Aorta (tissue), 5 donors: ENCODE measurements at places on chromosomes 7 and 10. TPM values are rescaled to one million over a fixed set of nuclear protein-coding genes. Genes with fewer than 3 reads are reported as not detected.

Gene GHRHR
- 1.4 TPM for total RNA-seq

Gene NPY4R
- total RNA-seq = not detected

Gene KCNIP2
- 9.0 TPM for total RNA-seq

DNA sequence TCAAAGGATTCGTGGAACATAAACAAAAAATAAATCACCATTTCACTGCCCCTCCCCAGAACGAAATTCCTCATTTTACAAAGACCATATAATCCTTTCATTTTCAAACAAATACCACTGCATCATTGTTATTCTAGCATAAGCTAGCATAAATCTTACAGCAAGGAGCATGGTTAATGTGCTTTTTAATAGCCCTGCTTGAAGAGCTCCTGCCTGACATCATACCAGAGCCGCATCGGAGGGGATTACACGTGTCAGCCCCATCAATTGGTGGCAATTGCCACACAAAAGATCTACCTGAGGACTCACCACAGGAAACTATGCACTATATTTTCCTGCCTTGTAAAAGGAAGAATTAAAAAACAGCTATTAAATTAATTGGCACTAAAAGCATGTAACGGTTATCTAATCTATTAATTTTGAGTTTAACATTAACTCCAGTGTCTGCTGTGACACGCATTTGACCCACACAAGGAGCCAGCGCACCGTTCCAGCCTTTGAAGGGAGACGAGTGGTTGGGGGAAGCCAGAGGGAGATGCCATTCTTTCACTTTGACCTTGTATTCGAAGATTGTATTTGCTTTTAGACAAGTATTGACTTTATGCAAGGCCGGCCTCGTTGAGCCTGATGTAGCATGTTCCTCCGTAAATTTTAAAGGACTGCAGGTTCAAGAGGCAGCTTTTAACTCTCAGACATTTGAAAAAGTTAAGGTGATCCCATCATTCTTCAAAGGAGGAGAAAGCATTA lies 261.1 kb upstream of the RNF32 start:
- no peak for DNase-seq
- H3K4me1 ChIP-seq = no peaks in the 10 kb centered on the region
- no peaks in the 10 kb centered on the region for H3K36me3 ChIP-seq
- H3K27ac ChIP-seq = no peak overlapping the region
- no peak overlapping the region for H3K4me3 ChIP-seq

DNA sequence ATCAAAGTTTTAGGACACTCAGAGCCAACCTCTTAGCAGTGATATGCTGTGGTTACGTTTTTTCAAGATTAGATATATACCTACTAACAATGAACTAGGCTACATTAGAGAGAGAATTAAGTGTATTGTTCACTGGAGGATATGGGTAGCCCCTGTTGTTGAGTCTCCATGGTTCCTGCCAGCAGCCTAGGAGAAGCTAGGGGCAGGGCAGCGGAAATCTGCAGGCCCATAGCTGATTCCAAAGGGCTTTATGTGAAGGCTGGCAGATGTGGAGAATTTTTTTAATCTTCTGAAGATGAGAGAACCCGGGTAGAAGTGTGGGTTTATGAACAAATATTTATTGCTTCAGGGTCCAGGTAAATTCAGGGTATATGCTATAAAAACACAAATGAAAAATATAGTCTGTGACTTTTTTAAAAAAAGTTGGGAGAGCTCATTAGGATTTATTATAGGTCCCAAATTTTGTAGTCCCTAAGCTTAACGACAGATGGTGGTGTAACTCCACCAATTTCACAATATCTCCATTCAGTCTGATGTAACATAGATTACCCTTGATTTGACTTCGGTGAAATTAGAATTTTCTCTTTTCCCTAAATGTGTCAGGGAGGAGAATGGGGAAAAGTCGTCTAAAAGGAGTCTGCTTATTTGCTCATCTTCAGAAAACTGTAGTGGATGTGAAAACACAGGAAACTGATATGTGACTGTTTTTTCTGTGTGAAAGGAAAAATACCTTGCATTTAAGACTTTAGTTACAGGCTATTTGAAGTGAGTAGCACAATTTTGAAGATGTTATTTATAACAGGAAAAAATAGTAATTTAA lies 163.0 kb upstream of the PPP1R3A start:
- H3K4me1 ChIP-seq = no peaks in the 10 kb centered on the region
- no peaks in the 10 kb centered on the region for H3K36me3 ChIP-seq
- H3K27ac ChIP-seq = no peak overlapping the region
- no peak for DNase-seq
- no peaks in the 10 kb centered on the region for H3K27me3 ChIP-seq

- no peaks in the 10 kb centered on the region for H3K4me1 ChIP-seq
- no peaks in the 10 kb centered on the region for H3K36me3 ChIP-seq
- DNase-seq = peak; percentile 95
- H3K4me3 ChIP-seq = peak within 1 kb of the TSS; percentile 92
These were observed at the start of gene CACNA2D1 for GRCh38 chr7:82443547-82444219. Gene CACNA2D1 (minus strand): TSS chr7:82443777.

DNA sequence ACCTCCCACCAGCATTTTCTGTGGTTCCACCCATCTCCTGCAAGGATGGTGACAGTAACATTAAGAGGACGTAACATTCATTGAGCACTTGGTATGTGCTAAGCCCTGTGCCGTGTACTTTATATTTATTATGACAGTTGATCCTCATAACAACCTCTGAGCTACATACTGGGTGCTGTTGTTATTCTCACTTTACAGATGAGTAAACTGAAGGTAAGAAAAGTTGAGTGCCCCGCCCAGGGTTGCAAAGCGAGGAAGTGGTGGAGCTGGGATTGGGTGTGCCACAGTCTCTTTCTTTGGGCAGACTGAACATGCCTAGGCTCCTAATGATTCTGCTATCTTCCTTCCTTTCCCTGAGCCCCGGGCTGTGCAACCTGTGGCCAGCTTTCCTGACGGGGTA lies 107.4 kb downstream of the SH3PXD2A start:
- no peak overlapping the region for H3K27ac ChIP-seq
- no peaks in the 10 kb centered on the region for H3K4me1 ChIP-seq

- H3K4me1 ChIP-seq = no peaks in the 10 kb centered on the region
- peaks cover 7% of the 10 kb centered on the region for H3K36me3 ChIP-seq
- no peak overlapping the region for H3K27ac ChIP-seq
- H3K27me3 ChIP-seq = no peaks in the 10 kb centered on the region
- peak overlapping the region; percentile 70 for H3K4me3 ChIP-seq
- DNase-seq = no peak
These were observed 1.4 kb downstream of the RHBDD2 start for GRCh38 chr7:75880242-75880641.

- H3K4me1 ChIP-seq = no peaks in the 10 kb centered on the region
- no peaks in the 10 kb centered on the region for H3K36me3 ChIP-seq
- DNase-seq = peak; percentile 84
- H3K27me3 ChIP-seq = no peaks in the 10 kb centered on the region
- peak overlapping the region; percentile 60 for H3K4me3 ChIP-seq
These were observed 745 bp downstream of the DAGLB start for GRCh38 chr7:6446838-6447580.

DNA sequence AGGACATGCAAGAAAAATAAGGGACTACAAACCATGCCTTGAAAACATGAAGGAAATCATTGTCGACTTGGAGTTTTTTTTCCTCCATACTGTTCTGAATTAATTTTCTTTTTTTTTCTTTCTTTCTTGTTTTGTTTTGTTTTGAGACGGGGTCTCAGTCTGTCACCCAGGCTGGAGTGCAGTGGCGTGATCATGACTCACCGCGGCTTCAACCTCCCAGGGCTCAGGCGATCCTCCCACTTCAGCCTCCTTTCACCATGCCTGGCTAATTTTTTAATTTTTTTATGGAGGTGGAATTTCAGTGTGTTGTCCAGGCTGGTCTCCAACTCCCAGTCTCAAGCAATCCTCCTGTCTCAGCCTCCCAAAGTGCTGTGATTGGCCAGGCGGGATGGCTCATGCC lies 11.6 kb downstream of the UCMA start:
- H3K4me1 ChIP-seq = no peaks in the 10 kb centered on the region
- no peak overlapping the region for H3K27ac ChIP-seq
- no peak for DNase-seq
- H3K27me3 ChIP-seq = no peaks in the 10 kb centered on the region
- no peaks in the 10 kb centered on the region for H3K36me3 ChIP-seq
- no peak overlapping the region for H3K4me3 ChIP-seq

DNA sequence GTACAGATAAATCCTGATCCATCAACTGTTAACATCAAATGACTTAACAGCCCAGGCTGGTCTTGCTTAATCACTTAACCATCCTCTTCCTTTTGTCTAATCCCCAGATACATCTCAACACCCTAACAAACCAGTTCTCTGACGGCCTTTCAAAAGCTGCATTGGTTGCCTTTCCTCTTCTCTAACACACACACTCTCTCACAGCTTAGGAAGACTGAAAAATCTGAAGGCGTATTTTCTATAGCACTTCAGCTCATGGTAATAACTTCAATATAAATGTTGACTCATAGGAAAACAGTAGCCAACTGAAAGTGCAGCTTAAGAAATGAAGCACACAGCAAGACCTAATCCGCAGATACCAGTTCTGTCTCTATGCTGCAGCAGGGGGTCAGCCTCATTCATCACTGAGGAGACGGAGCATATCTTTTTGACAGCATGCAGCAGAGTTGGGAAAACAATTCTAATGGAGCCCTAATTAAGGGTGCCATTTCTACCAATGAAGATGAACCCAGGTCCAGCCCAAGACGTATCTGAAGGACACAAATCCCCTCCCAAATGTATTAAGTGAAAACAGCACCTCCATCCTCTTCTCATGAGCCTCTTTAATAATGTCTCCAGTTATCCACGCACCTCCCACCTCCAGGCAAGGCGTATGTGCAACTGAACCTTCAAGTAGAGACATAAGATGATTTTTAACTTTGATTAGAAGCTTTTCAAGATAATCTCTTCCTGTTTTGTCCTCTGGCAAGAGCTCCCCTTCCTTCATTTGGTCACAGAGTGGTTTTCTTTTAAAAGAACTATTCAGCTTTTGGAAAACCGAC lies 211.7 kb upstream of the NFE2L3 start:
- no peak for DNase-seq
- H3K27ac ChIP-seq = no peak overlapping the region
- H3K27me3 ChIP-seq = no peaks in the 10 kb centered on the region
- no peaks in the 10 kb centered on the region for H3K36me3 ChIP-seq
- H3K4me1 ChIP-seq = no peaks in the 10 kb centered on the region

- no peak overlapping the region for H3K27ac ChIP-seq
- no peaks in the 10 kb centered on the region for H3K27me3 ChIP-seq
- no peaks in the 10 kb centered on the region for H3K4me1 ChIP-seq
- H3K36me3 ChIP-seq = no peaks in the 10 kb centered on the region
- H3K4me3 ChIP-seq = no peak overlapping the region
- DNase-seq = no peak
These were observed 162.3 kb downstream of the SEM1 start for GRCh38 chr7:96547371-96547811.

DNA sequence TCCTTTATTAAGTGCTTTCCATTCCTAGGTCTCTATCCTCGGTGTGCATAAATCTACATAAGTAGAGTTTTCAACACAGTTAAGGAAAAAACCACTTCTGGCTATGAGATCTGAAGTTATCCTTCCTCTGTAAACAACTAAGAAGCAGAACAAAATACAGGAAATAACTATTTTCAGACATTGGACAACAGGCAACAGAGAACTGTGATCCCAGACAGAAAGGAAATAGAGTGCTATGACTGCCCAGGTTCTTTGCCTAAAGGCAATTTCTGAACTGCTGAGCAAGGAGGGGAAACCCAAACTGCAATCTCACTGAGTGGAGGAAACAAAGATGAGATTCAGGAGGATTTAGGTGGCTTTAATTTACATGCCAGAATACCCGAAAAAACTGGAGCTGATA lies 285.4 kb downstream of the SNX13 start:
- no peak overlapping the region for H3K4me3 ChIP-seq
- H3K27ac ChIP-seq = no peak overlapping the region
- H3K27me3 ChIP-seq = no peaks in the 10 kb centered on the region

DNA sequence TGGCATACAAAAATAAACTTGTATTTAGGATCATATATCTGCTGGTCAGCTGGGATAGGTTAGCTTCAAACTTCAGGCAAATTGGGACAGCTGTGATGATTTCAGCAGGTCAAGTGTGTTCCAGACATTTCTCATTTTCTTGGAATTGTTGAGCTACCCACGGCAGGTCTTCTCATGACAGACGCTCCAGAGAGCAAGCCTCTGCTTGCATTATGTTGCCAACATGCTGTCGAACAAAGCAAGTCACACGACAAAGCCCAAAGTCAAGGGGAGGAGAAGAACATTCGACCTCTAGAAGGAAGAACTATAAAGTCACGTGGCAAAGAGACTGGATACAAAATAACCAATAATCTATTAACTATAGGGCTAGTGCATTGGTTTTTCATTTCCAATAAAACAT lies 103.5 kb downstream of the RAB18 start:
- H3K36me3 ChIP-seq = no peaks in the 10 kb centered on the region
- no peak for DNase-seq
- H3K27ac ChIP-seq = no peak overlapping the region
- H3K4me3 ChIP-seq = no peak overlapping the region
- no peaks in the 10 kb centered on the region for H3K27me3 ChIP-seq
- no peaks in the 10 kb centered on the region for H3K4me1 ChIP-seq

DNA sequence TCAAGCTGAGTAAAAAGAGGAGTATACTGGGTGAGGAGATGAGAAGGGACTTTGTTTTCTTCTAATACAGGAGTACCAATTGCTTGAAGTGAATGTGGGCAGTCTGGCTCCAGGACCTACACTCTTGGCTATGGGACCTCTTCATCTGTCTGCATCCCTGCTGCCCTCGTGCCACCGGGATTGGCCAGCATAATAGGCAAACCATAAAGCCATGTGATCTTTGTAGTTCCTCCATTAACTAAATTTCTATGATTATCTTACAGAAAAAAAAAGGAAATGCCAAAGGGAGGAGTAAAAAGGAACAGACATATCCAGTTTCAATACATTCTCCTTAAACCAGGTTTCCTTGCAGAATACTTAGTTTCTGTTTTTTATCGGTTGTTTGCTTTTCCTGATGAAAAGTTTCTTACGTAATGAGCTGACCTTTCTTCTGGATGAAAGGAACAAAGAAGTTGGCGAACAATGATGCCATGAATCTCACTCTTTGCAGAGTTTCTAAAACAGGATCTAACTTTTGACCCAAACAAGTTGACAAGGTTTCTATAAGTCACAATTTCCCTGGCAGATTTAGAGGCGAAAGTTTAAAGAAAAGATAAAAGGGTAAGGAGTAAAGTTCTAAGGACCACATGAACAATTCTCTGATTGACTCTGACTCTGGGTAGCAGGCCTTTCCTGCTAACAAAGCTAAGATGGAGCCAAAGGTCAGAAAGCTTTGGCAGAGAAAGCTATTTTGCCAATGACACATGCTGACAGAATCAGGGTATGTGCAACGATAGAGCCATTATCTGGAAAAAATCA lies 54.1 kb downstream of the LAMB1 start:
- no peaks in the 10 kb centered on the region for H3K36me3 ChIP-seq
- DNase-seq = no peak
- H3K27me3 ChIP-seq = no peaks in the 10 kb centered on the region
- H3K4me1 ChIP-seq = peaks cover 2% of the 10 kb centered on the region
- H3K27ac ChIP-seq = peak overlapping the region; percentile 88

- H3K27ac ChIP-seq = no peak overlapping the region
- no peaks in the 10 kb centered on the region for H3K27me3 ChIP-seq
These were observed 27.6 kb downstream of the DRGX start for GRCh38 chr10:49368256-49368655.

GRCh38 chr10:27030060-27030459 lies 70.2 kb downstream of the ANKRD26 start:
- no peak for DNase-seq
- no peaks in the 10 kb centered on the region for H3K36me3 ChIP-seq
- H3K27ac ChIP-seq = no peak overlapping the region
- no peaks in the 10 kb centered on the region for H3K4me1 ChIP-seq

- H3K4me3 ChIP-seq = no peak overlapping the region
- H3K4me1 ChIP-seq = no peaks in the 10 kb centered on the region
- no peak for DNase-seq
- no peak overlapping the region for H3K27ac ChIP-seq
- H3K36me3 ChIP-seq = no peaks in the 10 kb centered on the region
These were observed 88.8 kb downstream of the MBL2 start for GRCh38 chr10:52683776-52684175.
